ENCODE measurements at places on chromosomes 4 and X. TPM values are rescaled to one million over a fixed set of nuclear protein-coding genes. Genes with fewer than 3 reads are reported as not detected.

DNA sequence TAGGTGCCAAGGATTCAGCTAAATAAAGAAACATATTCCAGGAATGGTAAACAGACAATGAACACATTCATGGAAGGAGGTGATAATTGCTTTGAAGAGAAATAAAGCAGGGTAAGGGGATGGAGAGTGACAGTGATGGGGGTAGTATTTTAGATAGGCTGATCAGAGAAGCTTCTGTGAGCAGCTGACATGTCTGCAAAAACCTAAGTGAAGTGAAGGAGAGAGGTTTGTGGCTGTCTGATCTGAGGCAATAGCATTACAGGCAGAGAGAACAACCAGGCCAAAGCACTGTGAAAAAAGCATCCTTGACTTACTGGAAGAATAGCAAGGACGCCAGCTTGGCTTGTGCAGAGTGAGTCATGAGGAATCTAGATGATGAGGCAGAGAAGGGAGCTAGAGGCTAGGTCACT is 271.9 kb upstream of the GATB start:
- DNase-seq: no peak

EFNB1 gene
- total RNA-seq: 4.0 TPM

DNA sequence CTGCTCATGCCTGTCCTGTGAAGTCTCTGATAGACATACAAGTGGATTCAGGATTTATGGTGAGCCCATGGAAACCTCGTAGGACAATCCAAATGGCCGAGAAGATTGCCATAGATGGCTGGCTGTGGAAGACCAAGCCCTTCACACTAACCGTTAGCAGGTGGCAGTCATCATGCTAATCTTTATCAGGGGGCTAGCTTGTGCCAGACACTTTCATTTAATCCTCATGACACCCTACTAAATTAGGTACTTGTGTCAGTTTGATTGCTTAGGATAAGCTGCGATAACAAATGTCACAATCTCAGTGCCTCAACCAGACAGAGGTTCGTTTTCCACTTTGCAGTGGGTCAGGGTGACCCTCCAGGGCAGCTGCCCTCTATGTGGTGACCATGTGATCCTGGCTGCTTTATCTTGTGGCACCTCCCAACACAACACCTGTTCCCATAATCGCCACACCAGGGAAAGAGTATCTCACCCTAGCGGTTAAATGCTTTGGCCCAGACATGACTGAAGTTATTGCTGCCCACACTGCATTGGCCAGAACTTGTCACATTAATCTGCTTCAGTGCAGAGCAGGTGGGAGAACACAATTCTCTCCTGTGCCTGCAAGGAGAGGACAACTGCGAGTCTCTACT is 60.8 kb downstream of the REPS2 start:
- no peak for DNase-seq

GRCh38 chrX:25701876-25702275 is 436.3 kb upstream of the MAGEB18 start:
- DNase-seq: no peak

DNA sequence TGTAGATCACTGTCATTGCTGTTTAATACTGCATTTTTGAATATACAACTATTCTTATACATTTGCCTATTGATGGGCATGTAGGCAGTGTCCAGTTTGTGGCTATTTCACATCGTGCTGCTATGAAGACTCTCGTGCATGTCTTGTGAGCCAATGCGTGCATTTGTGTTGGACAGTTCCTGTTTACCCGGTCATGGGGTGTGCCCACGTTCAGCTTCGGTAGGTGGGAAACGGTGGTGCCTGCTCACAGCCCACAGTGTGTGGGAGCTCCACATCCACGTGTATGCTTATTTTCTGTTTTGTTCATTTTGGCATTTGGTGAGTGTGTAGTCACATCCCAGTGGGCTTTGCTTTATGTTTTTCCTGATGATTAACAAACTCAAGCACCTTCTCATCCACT is 19.7 kb upstream of the RNF212 start:
- no peak for DNase-seq

All from T-helper 17 cell (primary cell).